ENCODE measurements at places on chromosomes 4 and X. TPM values are rescaled to one million over a fixed set of nuclear protein-coding genes. Genes with fewer than 3 reads are reported as not detected.

DNA sequence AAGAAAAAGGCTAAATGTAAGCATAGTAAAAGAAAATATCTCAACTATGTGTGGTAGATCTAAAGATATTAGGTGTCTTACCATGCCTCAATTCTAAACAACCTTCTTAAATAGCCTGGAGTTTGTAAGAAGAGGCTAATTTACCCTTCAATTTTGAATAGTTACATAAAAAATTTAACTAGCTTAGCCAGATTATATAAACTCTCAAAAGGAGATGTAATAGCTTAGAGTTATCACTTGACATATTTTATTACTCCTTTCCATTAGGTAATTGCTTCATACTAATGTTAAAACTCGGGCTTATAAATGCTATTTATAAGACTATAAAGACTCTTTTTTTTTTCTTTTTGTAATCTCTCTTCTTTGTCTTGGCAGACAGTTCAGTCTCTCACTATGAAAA, 297.5 kb upstream of the PABPC4L start:
- no peaks in the 10 kb centered on the region for H3K4me1 ChIP-seq
- no peaks in the 10 kb centered on the region for H3K36me3 ChIP-seq
- no peak overlapping the region for H3K4me3 ChIP-seq

DNA sequence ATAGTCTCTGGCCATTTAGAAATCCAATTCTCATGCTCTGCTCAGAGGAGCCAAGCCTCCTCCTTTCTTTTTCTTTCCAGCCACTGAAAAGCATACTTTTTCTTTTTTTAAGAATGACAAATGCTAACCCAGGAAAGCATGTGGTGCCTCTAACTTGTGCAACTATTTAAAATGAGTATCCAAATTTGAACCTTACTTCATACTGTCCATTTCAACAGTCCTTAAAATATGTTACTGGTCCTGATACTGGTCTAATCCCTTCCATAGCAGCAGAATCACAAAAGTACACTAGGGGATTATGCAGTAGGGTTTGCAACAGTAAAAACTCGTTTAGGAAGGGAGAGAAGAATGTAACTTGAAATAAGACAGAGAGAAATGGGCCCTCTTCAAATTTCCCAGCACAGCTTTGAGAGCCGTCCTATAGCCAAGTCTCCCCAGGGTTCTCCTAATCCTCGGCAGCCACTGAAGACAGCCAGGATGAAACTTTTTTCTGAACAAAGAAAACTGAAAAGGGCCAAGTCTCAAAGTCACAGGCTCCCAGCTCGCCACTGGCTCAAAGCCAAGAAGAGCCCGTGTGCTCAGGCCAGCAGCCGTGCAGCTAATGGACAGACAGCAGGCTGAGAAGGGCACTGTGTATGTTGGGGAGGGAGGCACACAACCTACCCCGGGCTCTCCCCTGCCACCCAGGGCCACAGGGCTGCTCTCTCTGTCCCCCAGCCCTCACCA, 39.5 kb downstream of the GPC4 start:
- no peaks in the 10 kb centered on the region for H3K4me1 ChIP-seq
- DNase-seq = no peak
- H3K27me3 ChIP-seq = peaks cover 47% of the 10 kb centered on the region
- no peak overlapping the region for H3K4me3 ChIP-seq
- no peak overlapping the region for H3K27ac ChIP-seq

GRCh38 chr4:46386570-46386969, 3.4 kb downstream of the GABRA2 start:
- H3K27ac ChIP-seq = no peak overlapping the region
- no peak for DNase-seq
- no peaks in the 10 kb centered on the region for H3K27me3 ChIP-seq
- peaks cover 6% of the 10 kb centered on the region for H3K4me1 ChIP-seq

The TGIF2LX gene
- not detected for total RNA-seq

The ADGRL3 gene
- 6.6 TPM for total RNA-seq

The RASGEF1B gene
- 45.8 TPM for total RNA-seq

The GPR82 gene
- 0.33 TPM for total RNA-seq

Measured in breast epithelium (tissue), 4 donors.